ENCODE measurements at places on chromosomes 7 and 10.

DNA sequence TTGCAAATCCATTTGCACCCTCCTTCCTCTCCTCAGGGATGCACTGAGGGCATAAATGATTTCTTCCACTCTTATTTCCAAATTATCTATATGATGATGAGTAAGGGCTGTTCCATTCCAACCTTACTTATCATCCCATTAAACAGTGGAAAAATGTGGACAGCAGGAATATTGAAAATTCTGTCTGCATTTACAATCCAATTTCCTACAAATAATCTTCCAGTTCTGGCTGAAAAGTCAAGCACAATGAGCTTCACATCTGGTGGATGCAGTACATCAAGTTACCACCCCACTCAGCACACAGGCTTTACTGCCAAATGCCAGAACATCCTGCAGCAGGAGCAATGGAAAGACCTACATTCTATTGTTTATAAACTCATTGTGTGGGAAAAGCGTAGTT lies 345.0 kb upstream of the STEAP1 start:
- no peak for DNase-seq

DNA sequence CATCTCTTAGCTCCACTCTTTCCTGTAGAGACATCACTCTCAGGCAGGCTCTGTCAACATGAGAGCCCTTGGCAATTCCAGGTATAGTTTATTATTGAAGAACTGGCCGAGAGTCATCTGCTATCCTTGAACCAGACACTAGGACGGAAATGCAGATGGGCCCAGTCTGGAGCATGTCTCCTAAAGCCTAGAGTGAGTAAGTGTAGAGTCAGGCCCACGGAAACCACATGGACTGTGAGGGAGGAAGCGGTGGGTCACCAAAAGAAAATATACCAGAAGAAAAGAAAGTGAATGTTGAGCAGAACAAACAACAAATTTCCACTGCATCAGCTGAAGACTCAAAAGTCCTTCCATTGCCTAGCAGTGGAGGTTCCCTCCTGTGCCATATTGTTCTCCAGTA lies 15.7 kb upstream of the RELN start:
- no peak for DNase-seq

DNA sequence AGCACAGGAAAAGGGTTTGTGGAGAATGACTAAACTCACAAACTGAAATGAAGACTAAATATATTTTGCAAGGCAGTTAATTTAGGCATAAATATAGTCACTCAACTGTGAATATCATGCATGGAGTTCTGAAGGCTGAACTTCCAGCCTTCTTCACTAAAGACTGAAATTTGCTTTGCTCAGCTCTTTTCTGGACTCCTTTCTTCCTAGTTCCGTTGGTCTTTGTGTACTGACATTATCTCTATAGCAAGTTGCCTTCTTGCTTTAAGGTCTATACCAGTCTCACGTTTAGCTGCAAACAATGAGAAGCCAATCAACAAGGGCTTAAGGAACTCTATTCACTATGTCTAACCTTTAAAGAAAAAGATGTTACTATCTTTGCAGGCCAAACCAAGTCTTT lies 22.6 kb downstream of the GARIN1A start:
- no peak for DNase-seq

DNA sequence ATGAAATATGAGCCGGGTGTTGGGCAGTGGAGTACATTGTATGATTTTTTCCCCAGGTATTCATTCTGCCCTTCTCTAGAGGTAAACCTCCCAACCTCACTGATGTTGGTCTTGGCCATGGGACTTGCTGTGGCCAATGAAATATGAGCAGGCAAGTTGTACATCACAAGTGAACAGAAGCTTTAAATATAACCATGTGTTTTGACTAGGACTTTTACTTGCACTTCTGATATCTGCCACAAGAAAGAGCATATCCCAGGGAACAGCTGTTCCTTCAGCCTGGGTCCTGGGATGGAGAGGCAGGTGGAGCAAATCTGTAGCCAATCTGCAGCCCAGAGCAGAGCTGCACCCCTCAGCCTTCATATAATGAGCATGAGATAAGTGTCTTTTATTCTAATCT lies 109.8 kb upstream of the PALS2 start:
- no peak for DNase-seq

GRCh38 chr10:42553064-42553407 lies 85.3 kb downstream of the ZNF33B start:
- no peak for DNase-seq

DNA sequence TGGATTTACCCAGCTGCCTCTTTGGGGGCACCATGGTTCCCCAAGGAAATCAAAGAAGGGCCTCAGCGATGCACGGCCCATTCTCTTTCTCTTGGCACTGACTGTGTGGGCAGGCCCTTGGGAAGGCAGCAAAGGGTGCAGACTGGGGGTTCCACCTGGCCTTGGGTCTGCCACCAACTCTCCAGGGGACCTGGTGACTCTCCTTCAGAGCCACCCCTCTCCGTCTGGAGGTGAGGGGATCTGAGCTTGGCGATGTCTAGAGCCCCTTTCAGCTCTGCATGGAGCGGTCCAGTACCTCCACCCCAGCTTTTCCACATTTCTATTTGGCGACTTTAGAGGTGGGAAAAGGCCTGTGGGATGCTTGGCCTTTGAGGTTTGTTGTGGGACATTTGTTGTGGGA lies 69.1 kb downstream of the C10orf120 start:
- no peak for DNase-seq

GRCh38 chr10:132356621-132357195 lies 24.7 kb downstream of the LRRC27 start:
- no peak for DNase-seq

DNA sequence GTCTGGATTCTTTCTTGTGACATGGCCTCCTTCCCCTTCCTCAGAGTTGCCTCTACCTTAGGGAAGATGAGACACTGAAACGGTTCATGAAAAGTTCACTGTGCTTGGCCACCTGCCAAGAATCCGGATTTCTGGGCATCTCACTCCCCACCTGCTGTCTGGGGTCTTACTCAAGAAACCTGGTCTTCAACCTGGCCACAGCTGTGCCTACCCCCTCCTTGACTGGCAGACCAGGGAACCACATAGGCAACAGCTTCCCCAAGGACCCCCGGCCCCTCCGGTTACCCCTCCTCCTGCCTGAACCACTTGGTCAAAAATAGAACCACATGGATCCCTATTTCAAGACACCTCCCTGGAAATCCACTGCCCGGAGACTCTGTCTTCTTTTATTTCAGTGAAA lies 58.7 kb upstream of the NANOS1 start:
- no peak for DNase-seq

- no peak for DNase-seq
Observed at GRCh38 chr10:122571892-122572291, 11.3 kb downstream of the DMBT1 start.

DNA sequence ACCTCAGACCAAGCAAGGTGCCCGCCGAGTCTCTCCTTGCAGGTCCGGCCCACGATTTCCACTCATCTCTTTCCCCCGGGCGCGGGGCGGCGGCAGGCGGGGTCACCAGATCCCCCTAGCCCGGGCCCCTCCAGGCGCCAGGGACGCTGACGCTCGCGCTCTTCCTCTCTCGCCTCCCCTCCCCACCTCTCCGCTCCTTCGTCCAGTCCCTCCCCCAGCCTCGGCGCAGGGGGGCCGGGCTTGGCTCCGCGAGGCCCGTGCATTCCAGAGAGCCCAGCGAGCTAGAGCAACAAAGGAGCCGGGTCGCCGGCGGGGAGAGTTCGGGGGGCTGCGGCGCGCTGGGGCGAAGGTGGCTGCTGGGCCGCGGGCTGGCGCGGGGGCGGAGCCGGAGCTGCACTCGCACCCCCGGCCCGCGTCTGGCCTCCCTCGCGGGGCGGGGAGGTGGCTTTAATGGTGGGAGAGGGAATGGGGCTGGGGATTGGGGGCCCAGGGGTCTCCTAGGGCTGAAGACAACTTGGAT lies at the start of gene SMO:
Gene SMO, plus strand, starts transcription at position 262 of the 520 bp plus-strand sequence. CDS start 519 bp downstream, outside the sequence.
- no peak for DNase-seq

GRCh38 chr10:79979310-79979975 lies 30.5 kb upstream of the SFTPD start:
- DNase-seq = no peak

DNA sequence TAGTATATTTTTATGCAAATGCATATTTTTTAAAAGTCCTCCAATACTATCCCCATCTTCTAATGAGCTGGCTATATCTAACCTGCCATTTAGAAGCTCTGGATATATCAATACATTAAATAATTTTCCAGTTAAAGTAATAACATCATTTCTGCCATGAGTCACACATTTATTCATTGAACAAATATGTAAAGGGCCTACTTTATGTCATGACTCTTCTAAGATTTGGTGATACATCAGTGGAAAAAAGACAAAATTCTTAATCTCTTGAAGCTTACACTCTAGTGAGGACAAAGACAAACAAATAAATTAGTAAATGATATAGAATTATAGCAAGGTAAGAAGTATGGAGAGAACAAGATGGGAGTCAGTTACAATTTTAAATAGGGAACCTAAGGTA lies 716.8 kb upstream of the LRRTM3 start:
- no peak for DNase-seq

DNA sequence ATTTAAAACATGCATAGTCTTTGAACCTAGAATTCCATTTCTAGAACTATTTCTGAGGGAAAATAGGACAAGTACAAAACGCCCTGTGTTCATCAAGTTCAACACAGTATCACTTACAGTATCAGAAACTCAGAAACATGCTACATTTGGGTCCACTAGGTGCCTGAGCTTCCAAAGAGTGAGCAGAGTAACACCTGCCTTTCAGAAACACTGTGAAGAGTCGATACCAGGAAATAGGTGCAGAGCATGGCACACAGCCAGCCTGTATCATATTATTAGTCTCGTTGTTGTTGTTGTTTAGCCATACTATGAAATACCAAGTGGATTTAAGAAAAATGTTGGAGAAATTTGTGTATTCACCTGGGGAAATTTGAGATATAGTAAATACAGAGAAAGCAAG lies 392.1 kb upstream of the MGMT start:
- DNase-seq = no peak

GRCh38 chr7:131691454-131692130 lies 135.2 kb upstream of the PODXL start:
- no peak for DNase-seq

- no peak for DNase-seq
Observed at GRCh38 chr7:96933067-96933645, 72.2 kb upstream of the DLX6 start.

DNA sequence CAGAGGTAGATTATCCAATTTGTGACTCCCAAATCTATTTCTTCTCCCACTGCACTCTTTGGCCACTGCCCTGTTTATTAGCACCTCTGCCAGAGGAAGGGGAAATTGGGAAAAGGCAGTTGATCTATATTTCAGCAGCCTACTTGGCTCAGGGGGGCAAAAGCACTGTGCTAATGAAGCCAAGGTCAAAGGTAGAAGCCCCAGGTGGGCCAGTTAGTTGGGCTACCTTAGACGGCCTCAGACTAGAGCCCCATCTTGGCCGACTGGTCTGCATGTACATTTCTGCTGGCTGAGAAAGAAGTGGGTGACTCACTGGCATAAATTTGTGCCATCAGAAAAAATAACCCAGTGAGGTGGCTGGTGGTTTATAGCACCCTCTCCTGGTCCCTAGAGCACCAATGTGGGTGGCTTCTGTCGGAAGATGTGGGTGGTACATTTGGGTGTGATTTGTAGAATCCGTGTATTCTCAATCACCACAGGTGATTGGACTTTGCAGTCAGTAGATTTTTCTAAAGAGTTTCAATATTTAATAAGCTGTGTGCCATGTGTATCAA lies 293.3 kb upstream of the MKI67 start:
- DNase-seq = no peak

DNA sequence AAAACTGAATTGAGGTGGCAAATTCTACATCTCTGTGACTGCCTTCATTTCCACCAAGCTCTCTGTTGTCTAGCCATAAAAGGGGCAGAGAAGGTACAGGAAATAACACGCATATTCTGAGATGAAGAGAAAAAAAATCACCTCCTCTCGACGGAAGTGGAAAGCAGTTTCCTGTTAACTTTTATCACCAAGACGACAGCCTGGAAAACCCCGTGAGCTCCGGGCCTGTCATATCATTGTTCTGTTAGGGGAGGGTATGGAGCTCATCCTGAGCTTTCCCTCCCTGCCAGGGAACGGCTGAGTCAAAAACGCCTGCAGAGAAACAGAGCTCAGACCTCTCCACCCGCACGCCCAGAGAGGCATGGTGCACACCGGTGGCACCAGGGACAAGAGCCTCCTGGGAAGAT lies 200.3 kb downstream of the PRPF18 start:
- DNase-seq = peak; percentile 32

GRCh38 chr7:1890289-1891235 lies 220.5 kb downstream of the ELFN1 start:
- no peak for DNase-seq

DNA sequence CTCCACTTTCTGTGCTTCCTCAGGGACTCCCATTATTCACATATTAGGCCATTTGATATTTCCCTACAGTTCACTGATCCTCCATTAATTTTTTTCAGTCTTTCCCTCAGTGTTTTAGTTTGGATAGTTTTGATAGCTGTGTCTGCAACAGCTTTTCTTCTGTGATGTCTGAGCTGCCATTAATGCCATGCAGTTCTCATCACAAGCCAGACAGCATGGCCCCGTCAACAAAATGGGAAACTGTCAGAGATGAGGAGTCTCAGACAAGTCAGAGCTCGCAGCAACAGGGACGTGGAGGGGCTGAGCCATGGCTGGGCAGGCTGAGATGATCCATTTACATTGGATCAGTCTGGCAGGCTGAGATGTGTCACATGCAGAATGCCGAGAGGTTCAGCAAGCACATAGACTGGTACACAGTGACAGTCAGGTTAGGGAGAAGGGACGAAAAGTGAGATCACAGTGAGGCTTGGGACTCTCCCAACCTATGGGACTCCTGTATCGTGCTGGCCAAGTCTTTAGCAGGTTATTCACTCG lies 65.4 kb downstream of the NPS start:
- DNase-seq = no peak

DNA sequence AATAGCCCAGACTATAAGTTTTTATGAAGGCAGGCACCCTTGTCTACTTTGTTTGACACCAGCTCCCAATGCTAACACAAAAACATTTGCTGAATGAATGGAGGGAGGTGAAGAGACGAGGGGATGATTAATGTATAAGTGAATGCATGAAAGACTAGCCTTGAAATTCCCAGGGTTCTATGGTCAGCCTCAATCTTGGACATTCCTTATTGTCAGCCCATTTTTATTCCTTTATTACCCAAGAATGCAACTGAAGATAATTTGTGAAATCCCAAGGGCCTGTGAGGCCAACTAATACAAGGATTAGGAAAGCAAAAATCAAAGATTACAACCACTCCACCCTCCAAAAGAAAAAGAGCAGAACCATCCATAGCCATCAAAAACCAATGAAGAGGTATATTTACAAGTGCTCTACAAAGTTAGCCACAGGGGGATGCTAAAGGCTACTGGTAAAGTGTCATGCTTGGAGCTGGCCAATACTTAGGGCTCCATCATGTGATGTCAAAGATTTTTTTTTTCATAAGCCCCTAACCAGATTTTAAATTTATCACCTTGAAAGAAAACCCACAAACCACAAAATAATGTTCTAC lies 40.0 kb upstream of the ASAH2 start:
- DNase-seq = no peak
